ENCODE measurements at places on chromosomes 3 and 15.

DNA sequence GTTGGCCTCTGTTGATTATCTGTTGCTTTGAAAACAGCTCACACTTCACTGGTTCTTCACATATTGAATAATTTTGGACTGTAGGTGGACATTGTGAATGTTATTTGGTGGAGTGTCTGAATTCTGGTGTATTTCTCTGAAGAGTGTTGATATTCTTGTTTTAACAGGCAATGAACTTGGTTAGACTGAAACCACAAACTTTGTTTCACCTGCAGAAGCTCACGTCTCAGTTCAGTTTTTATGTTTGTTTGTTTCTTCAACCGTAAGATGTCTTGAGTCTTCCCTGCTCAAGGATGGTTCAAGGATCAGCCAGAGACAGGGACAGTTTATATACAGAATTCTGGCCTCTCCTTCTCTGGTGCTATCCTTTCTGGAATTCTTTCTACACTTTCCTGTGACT, 43.6 kb downstream of the C3orf20 start:
- no peak for DNase-seq

GRCh38 chr3:110925798-110926197, 145.8 kb upstream of the NECTIN3 start:
- no peak for DNase-seq

DNA sequence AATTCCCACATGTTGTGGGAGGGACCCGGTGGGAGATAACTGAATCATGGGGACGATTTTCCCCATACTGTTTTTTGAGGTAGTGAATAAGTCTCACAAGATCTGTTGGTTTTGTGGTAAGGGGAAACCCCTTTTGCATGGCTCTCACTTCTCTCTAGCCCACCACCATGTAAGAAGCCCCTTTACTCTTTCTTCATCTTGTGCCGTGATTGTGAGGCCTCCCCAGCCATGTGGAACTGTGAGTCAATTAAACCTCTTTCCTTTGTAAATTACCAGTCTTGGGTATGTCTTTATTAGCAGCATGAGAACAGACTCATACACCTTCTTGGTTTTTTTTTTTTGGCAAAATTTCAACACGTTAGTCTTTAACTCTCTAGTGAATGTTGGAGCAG, 18.1 kb downstream of the ARL8B start:
- no peak for DNase-seq

- no peak for DNase-seq
Measured at GRCh38 chr3:44966795-44967278, 9.1 kb downstream of the ZDHHC3 start.

DNA sequence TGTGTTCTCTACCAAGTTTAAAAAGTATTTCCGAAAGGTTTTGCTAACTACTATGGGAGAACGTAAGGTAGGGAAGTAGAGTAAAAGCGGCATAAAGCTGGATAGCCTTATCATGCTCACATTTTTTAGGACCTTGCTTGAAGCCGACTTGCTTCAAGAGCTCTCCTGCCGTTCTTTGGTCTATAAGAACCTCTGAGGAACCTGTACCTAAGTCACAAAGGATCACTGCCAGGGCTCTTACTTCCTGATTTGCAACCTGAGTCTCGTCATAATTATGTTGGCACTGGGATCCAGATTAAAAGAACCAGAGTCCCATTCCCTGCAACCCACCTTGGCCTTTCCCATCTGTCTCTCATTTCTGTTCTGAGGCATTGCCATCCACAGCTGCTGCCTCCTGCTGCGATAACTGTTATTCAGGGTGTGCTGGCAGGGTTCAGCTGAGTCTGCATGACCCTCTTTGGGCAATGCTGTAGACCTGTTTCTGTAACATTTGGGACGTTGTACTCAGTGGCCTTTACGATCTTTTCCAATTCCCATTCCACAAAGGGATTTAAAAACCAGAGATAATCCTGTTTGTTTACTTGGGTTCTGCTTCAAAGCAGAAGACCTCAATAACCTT, 131.0 kb upstream of the UMPS start:
- DNase-seq, result no peak

GRCh38 chr15:90001062-90001682, at the start of gene ZNF710:
Gene ZNF710, plus strand, starts transcription at chr15:90001324. Its CDS starts 65,814 bp downstream, at chr15:90067138.
- DNase-seq, result peak; percentile 27

DNA sequence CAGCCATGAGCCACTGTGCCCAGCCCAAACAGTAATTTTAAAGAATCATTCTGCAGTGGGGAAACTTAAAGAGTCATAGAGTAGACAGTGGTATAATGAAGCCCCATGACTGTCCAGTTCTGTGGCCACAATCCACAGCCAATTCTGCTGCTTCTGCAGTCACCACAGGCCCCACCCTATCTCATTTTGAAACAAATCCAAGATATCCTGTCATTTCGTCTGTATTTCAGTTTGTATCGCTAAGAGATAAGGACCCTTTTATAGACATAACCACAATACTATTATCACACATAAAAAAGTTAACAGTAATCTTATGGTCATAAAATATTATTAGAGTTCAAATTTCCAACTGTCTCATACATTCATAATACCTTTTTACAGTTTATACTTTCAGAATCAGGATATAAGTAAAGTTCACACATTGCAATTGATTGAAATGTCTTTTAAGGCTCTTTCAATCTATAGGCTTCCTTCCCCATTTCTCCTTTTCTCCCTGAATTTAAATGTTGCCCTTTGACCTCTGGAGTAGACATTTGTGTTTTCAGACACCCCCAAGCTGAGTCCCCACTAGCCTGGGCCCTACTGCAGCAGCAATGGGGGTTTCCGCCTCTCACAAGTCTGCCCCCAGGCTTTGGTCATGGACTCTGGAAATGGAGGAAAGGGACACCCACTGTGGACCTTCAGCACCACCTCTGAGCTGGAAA, 4.2 kb upstream of the NUP210 start:
- no peak for DNase-seq

DNA sequence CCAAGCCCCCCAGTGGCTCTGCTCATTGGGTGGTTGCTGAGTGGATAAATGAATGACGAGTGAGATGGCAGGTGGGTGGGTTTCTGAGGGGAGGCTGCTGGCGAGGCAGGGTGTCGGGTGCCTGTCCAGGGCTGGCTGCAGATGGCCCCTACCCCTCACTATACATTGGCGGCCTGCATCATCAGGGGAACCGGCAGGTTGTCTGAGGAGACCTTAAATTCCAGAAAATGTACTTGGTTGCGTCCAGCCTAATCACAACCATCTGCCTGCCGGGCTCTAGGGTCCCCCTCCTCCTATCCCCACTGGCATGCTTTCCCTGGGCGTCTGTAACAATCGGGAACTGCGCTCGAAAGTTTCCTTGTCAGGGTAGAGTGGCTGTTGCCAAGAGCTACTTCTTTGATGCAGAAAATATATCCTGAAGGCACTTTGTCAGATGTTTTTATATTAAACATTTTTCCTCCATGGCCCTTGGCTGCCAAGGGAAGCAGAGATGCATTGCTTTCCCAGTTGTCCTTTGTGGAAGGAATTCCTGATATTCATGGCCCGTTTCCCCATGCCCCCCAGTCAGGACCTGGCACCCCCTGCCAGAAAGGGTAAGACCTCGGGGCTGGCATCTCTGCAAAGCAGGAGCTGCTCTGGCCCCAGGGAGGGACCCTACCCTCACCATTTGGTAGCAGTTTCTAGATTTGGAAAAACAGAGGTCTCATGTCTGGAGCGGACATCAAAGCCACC, 22.9 kb downstream of the SMAD6 start:
- no peak for DNase-seq

GRCh38 chr3:128971421-128972100, 22.3 kb downstream of the CFAP92 start:
- DNase-seq, result no peak

- no peak for DNase-seq
Measured at GRCh38 chr3:188217011-188217463, 63.1 kb downstream of the LPP start.

GRCh38 chr3:158308236-158308928, 198.5 kb downstream of the RSRC1 start:
- no peak for DNase-seq

DNA sequence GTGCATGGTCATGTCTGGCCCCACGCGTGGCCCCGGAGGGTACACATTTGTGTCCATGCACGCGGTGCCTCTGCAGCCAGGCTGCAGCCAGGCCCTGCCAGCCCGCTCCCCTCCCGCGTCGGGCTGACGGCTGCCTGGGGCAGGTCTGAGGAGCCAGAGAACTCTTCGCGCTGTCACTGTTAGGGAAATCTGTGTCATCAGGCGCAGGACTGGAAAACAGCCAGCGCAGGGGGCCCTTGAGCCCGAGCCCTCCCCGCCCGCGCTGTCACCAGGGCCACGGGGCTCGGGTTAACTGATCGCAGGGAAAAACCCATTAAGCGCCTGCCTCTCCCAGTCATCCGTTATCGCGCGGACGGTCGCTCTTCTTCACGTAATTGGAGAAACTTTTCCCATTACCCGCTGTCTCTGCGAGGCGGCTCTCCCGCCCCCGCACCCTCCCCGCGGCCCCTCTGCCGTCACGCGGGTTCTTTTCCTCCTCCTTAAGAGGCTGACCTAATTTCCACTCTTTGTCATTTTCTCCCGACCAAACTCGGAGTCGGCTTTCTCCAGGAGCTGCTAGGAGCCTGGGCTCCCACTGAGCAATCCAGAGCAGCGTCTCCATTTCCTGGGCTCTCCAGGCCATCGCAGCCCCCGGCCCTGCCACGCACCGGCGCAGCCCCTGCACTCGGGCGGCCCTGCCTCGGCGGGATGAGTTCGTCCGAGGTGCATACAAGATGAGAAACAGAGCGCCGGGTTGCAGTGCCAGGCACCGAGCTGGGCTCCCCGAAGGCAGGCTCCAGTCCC, 57.5 kb upstream of the PRR23E start:
- no peak for DNase-seq

- no peak for DNase-seq
Measured at GRCh38 chr3:156098437-156099035, 21.8 kb upstream of the KCNAB1 start.

- DNase-seq, result no peak
Measured at GRCh38 chr15:64180235-64180824, 17.5 kb upstream of the PPIB start.

GRCh38 chr3:102747611-102748010, 312.8 kb downstream of the ZPLD1 start:
- DNase-seq, result no peak

GRCh38 chr3:148873977-148874376, 8.9 kb downstream of the CPA3 start:
- DNase-seq, result no peak

GRCh38 chr3:65964838-65965237, 73.9 kb downstream of the MAGI1 start:
- no peak for DNase-seq

GRCh38 chr3:806006-806405, 286.8 kb upstream of the CNTN6 start:
- no peak for DNase-seq

DNA sequence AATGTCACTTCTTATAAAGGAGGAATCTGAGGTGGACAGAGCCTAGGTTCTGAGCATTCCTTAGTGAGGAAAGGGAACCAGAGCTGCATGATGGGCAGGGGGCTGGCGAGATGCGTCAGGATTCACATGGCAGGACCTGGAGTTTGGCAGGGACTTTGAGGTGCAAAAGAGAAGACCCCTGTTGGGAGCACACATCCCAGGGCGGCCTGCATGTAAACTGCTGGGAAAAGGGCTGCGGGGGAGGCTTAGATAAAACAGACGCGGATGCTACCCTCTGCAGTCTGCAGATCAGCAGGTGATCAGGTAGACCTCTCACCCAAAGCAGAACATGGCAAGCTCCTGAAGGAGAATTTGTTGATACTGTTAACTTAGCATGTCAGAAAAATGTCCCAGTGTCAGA, 168.4 kb downstream of the VGLL4 start:
- no peak for DNase-seq

DNA sequence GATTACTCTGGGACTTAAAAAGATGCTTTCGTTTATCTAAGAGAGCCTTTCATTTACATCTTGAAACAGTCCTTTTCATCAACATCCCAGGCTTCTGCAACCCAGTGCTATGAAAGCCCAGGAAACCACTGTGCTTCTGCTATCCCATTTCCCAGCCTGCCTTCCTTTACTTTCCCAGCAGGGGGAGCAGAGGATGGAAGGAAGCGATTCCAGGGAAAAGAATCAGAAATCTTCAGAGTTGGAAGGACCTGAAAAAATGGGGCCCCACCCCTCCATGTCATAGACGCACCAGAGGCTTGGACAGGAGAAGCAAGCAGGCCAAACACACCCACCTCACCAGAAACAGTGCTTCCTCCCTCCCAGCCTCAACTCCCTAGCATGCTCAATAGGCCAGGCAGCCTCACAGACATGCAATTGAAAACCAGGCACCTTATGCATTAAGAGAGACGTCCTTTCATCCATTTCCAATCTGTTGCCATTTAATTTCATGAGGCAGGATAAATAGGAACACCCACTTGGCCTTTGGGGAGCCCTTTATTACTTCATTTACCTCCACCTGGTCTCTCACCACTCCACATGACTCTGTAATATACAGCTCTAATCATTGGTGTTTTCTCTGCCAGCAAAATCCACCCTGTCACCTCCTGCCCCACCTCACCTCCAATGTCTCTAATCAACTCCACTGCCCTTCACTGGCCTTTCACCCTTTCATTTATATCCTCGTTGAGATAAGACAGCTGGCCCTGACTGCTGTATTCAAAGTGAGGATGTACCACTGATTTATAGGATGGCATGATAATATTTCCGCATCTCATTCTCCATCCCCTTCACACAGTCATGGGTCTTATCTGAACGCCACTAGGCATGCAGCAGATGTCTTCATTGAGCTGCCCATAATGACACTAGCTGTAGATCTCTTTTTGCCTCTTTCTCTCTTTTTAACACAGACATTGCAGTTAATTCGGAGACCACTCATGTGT, 583.9 kb downstream of the NTRK3 start:
- no peak for DNase-seq

GRCh38 chr3:176595307-176595706, 602.0 kb downstream of the TBL1XR1 start:
- no peak for DNase-seq

GRCh38 chr3:66390013-66390412, 110.8 kb downstream of the LRIG1 start:
- peak; percentile 23 for DNase-seq

GRCh38 chr15:50150349-50150748, 31.3 kb upstream of the ATP8B4 start:
- no peak for DNase-seq

GRCh38 chr15:62805502-62805901, 237.0 kb upstream of the TPM1 start:
- no peak for DNase-seq

- no peak for DNase-seq
Measured at GRCh38 chr15:74275957-74276356, 39.8 kb downstream of the CCDC33 start.

DNA sequence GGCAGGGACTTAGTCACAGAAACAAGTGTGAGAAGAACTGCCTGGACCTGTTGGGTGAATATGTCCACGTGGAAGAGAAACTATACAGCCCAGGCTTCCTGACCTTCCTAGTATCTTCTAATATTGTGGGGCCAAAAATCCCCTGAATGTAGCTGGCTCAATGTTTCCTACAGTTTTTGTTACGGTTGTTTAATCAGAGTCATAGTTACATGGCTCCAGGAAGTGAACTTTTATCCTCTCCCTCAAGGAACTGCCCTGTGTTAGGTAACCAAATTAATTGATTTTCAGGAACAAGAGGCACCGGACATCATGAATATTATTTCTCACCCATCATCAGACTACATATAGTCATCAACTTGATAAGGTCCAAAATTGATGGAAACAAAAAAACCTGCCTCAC, 59.0 kb downstream of the ANXA2 start:
- DNase-seq, result no peak
